ENCODE measurements at places on chromosomes 12 and 14.

DNA sequence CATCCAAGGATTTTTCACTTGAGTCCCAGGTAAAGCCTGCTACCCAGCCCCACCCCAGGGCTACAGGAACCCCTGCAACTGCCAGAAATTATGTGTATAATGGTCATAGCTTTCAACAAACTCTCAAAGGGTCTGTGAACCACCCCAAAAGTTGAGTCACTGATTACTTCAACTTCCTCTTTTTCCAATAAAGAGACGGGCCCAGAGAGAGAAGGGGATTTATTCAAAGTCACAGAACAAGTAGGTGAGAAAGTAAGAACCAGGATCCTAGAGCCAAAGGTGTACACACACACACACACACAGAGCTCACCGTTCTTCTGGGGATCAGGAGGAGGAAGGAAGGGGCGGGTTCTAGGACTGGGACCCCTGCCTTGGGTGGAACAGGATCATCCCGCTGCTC, 4.8 kb upstream of the ITPK1 start:
- DNase-seq = no peak
- H3K4me3 ChIP-seq = no peak overlapping the region
- H3K4me1 ChIP-seq = no peaks in the 10 kb centered on the region
- H3K36me3 ChIP-seq = no peaks in the 10 kb centered on the region

DNA sequence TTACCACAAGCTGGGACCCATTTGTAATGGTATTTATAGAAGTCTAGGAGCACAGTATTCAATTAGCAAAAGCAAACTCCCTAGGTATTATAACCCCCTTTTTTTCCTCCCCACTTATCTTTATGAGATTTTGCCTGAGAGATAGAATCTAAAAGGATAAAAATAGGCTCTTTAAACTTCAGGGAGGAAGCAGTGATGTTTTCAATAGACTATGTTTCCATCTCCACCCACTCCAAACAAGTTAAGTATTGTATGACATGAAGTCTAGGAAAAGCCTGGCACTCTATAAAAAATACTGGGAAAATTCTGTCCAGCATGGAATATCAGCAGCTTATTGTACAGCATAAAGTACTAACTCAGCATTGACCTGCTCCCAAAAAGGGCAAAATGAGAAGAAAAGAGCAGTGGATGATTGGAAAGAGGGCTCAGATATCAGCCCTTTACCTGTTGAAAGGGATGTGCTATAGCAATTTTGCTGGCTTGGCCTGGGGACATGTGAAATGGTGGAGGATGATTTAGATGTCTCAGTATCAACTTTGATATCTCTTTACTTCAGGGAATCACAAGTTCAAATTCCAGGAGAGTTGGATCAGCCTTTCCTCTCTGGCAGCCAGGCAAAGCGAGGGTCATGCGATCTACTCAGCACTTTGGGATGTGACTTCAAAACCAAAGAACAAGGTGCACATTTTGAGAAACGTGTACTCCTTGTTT, 72.4 kb downstream of the IGF1 start:
- DNase-seq = no peak
- no peak overlapping the region for H3K4me3 ChIP-seq
- H3K4me1 ChIP-seq = no peaks in the 10 kb centered on the region

GRCh38 chr14:62015945-62016344, 253.7 kb downstream of the SNAPC1 start:
- no peaks in the 10 kb centered on the region for H3K27me3 ChIP-seq
- no peak overlapping the region for H3K27ac ChIP-seq
- H3K4me3 ChIP-seq = no peak overlapping the region
- no peak for DNase-seq

DNA sequence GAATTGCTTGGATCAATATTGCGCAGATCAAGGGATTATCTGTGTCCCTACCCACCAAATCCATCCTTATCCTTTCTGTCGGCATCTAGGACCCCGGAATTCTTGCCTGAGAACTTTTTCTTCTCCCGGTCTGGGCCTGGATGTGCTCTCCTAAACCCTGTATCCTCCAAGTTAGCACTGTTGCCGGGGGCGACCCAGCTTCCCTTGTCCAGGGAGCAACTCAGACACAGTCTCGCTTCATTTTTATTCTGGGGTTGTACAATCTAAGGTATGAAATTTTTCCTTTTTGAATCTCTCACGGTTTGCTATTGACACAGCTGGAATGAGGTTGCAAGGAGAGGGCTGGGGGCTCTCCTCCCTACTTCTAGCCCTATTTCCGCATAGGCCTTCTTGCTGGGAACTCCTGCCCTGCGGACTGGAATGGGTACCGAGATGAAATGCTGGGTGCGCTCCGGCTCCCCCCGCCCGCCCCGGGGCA, 403 bp upstream of the PNP start:
- H3K36me3 ChIP-seq = no peaks in the 10 kb centered on the region
- peak overlapping the region; percentile 66 for H3K4me3 ChIP-seq
- DNase-seq = no peak

DNA sequence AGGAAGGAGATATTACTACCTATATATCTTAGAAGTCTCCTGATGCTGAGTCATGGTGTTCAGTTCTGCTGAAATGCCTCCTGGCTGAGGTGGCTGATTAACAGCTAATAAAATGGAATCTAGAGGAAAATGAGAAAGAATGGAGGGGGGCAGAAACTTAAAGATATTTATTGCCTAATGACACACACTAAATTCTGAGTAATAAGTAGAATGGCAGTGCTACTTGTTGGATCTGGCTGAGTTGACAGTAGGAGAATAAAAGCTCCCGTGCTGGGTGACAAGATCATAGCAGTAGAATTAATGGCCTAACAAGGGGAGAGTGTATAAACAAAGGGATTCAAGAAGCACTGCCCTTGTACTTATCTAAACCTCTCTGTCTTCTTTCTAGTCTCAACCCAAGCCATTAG, 137.5 kb downstream of the CNTN1 start:
- DNase-seq = no peak
- H3K4me1 ChIP-seq = no peaks in the 10 kb centered on the region
- H3K36me3 ChIP-seq = no peaks in the 10 kb centered on the region
- no peak overlapping the region for H3K4me3 ChIP-seq

DNA sequence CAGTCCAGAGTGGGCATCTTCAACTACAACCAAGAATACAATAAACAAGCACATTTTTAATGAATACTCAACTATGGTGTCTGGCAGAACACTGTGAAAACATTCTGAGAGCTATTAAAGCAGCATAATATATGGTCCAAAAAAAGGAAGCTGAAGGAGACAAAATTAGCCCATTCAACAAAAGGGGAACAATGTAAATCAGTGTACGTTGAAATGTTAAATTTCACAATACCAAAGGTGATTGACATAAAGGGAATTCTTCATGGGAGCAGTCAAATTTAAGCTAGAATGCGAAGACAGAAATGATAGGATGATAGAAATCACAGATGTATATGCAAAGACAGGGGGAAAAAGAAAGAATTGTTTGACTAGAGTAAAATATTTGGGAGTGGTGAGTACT, 41.3 kb upstream of the SYCP3 start:
- no peaks in the 10 kb centered on the region for H3K4me1 ChIP-seq
- DNase-seq = no peak
- no peaks in the 10 kb centered on the region for H3K27me3 ChIP-seq
- no peak overlapping the region for H3K4me3 ChIP-seq
- no peak overlapping the region for H3K27ac ChIP-seq
- H3K36me3 ChIP-seq = no peaks in the 10 kb centered on the region

- H3K27ac ChIP-seq = no peak overlapping the region
- DNase-seq = no peak
- no peaks in the 10 kb centered on the region for H3K36me3 ChIP-seq
- no peaks in the 10 kb centered on the region for H3K27me3 ChIP-seq
- H3K4me1 ChIP-seq = no peaks in the 10 kb centered on the region
These were observed 561.6 kb downstream of the RERGL start for GRCh38 chr12:17528394-17528793.

DNA sequence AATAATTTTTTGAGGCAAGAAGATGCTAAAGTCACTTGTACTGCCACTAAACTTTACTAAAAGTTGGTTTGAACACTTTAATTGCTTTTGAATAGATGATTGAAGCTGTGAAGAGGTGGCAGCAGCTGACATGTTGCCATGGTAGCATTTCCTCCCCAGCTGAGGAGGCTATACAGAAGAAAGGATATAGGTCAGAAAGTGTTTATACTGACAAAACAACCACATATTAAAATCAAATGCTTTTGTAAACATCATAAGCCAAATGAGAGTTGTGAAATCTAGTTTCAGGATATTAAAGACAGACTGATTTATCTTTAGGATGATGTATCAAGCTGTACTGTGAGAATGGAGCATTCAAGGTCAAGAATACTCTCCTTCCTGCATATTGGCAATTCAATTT, 41.7 kb downstream of the TSPAN19 start:
- no peaks in the 10 kb centered on the region for H3K27me3 ChIP-seq
- H3K4me3 ChIP-seq = no peak overlapping the region
- no peak overlapping the region for H3K27ac ChIP-seq

DNA sequence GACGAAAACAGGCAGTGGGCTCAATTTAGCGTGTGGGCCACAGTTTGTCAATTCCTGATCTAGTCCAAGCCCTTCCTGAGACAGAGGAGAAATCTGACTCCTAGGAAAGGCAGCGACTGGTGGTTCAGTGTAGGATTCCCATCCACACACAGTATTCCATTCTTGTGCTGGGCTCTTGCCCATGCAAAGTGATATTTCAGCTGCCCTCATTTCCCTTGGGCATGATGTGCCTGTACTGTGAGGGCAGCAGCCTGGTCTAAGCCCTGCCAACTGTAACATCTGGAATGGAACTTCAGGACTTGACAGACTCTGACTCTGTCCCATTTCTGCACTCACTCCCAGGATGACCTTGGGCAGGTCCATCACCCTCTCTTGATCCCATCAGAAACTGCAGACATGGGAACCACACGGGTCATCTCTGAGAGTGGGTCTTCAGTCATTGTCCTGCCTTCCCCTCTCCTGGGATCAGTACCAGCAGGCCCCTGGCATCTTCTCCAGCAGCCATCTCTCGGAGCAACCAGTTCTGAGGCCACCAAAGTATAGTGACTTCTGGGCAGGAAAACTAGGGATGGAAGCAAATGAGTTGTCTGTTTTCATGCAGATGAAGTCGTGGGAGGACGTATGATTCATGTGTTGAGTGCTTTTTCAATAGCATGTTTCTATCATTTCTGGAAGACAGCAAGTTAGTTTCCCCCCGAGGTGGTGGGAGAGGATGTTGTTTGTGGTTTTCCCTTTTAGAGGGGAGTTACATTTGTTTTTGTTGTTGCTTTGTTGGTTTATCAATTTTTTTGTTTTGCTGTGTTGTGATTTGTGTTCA, 54.2 kb upstream of the BCL2L14 start:
- no peaks in the 10 kb centered on the region for H3K27me3 ChIP-seq
- no peak for DNase-seq
- no peak overlapping the region for H3K4me3 ChIP-seq
- no peaks in the 10 kb centered on the region for H3K36me3 ChIP-seq
- no peaks in the 10 kb centered on the region for H3K4me1 ChIP-seq

DNA sequence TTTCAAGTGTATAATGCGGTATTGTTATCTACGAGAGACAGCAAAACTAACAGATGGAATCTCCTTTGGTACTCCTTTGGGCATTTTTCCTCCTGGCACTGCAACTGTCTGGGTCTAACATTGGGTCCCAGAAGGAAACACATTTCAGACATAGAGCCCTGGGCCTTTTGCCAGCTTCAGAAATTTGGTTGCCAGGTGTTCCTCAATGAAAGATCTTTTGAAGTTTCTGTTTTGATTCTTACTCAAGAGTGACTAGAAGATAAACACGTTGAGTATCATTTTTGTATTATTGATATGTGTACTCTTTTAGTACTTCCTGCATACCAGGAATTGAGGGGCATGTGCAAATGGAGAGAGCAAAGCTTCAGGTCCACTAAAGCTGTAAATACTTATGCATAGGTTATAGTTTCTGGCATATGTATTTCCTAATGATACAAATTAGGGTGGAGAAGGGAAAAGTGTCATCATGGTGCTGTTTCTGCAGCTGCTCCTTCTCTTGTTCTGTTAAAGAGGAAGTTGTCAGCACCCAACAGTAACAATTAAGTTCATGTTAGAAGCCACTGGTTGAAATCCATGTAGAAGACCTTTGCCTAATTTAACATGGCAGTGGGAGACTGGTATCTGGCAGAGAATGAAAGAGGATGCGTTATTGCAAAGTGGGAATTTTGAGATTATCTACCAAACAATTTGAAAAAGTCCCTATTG, 53.5 kb downstream of the SLC38A6 start:
- no peak overlapping the region for H3K27ac ChIP-seq
- H3K36me3 ChIP-seq = no peaks in the 10 kb centered on the region
- DNase-seq = no peak
- no peaks in the 10 kb centered on the region for H3K27me3 ChIP-seq
- no peak overlapping the region for H3K4me3 ChIP-seq

DNA sequence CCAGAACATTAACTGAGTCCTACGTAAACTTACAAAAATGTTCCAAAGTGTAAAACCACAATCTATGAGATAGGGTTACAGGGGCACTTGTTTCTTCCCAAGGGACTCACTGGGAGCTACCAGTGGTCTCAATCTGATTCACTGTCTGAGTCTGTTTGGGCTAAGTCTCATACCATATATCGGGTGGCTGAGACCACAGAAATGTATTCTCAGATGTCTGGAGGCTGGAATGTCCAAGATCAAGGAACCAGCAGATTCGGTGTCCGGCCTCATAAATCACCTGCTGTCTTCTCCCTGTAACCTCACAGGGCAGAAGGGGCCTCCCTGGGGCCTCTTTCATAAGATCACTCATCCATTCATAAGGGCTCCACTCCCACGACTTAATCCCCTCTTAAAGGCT, 616.3 kb upstream of the TMEM132C start:
- H3K4me3 ChIP-seq = no peak overlapping the region
- no peaks in the 10 kb centered on the region for H3K4me1 ChIP-seq
- DNase-seq = no peak
- no peaks in the 10 kb centered on the region for H3K36me3 ChIP-seq
- H3K27me3 ChIP-seq = no peaks in the 10 kb centered on the region
- no peak overlapping the region for H3K27ac ChIP-seq

GRCh38 chr14:34593740-34594375, 36.1 kb downstream of the SNX6 start:
- H3K27ac ChIP-seq = no peak overlapping the region
- no peaks in the 10 kb centered on the region for H3K4me1 ChIP-seq
- no peaks in the 10 kb centered on the region for H3K36me3 ChIP-seq
- H3K27me3 ChIP-seq = no peaks in the 10 kb centered on the region

DNA sequence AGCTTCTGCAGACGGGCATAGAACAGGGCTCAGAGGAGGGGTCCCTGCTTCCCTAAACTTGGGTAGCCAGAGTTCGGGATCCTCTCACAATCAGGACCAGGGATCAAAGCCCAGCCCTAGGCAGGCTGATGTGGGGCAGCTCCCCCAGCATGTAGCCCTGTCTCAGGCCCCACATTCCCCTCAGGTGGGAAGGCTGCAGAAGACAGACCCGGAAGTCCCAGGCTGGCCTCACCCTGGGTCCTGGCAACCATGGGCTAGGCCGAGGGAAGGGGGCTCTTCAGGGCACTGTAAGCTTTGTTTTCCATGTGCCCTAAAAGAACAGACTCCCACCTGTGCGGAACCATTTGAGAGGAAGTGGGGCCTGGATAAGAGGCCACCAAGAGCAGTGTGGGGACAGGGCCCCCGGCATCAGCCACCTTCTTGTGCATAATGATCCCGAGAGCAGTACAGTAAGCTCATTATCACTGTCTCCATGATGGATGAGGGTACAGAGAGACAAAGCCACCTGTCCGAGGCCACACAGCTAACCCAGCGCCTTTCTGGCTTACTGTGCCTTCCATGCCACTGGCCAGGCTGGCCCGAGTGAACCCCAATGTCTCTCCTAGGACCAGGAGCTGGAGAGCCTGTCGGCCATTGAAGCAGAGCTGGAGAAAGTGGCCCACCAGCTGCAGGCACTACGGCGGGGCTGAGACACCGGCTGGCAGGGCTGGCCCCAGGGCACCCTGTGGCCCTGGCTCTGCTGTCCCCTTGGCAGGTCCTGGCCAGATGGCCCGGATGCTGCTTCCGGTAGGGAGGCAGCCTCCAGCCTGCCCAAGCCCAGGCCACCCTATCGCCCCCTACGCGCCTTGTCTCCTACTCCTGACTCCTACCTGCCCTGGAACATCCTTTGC, 11.5 kb downstream of the CHGA start:
- no peaks in the 10 kb centered on the region for H3K36me3 ChIP-seq
- H3K27me3 ChIP-seq = no peaks in the 10 kb centered on the region
- no peaks in the 10 kb centered on the region for H3K4me1 ChIP-seq
- no peak overlapping the region for H3K27ac ChIP-seq

Measured in breast epithelium (tissue), 4 donors.